ENCODE measurements at places on chromosomes 2 and 18. TPM values are rescaled to one million over a fixed set of nuclear protein-coding genes. Genes with fewer than 3 reads are reported as not detected.
A peak's percentile ranks its signal among the peaks of the same experiment; 100 is the strongest.

- H3K4me1 ChIP-seq, result no peaks in the 10 kb centered on the region
- no peaks in the 10 kb centered on the region for H3K27me3 ChIP-seq
These were observed 394.2 kb upstream of the ZEB2 start for GRCh38 chr2:144914113-144914512.

ERBB4 gene
- 21.6 TPM for total RNA-seq

DNA sequence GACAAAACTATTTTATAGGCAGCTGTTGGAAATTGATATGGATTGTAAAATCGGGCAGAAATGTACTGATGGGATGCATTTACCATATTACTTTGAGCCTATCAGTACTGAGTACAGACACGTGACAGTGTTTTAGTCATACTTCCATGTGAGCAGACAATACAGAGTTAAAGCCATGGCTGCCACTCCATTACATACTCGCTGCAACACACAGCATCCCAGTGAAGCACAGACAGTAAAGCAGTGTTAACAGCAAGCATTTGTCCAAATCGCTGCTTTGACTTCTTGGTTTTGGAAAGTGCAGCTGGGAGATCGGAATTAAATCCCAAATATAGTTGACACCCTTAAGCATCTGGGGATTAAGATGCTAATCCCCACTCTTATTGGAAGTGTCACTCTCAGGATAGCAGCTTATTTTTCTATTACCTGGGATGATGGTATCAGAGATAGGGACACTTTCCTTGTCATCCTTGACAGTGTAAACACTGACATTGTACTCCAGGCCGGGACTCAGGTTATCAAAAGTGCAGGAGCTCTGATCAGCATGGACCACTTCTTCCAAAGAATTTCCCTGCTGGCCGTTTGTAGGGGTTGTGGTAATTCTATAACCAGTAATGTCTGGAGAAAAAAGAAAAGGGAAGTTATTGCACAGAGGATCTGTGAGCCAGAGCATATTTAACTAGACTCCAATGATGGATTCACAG lies 41.6 kb downstream of the FN1 start:
- H3K27ac ChIP-seq, result no peak overlapping the region
- H3K4me1 ChIP-seq, result no peaks in the 10 kb centered on the region
- no peaks in the 10 kb centered on the region for H3K27me3 ChIP-seq
- DNase-seq, result peak; percentile 15
- H3K36me3 ChIP-seq, result no peaks in the 10 kb centered on the region
- no peak overlapping the region for H3K4me3 ChIP-seq

DNA sequence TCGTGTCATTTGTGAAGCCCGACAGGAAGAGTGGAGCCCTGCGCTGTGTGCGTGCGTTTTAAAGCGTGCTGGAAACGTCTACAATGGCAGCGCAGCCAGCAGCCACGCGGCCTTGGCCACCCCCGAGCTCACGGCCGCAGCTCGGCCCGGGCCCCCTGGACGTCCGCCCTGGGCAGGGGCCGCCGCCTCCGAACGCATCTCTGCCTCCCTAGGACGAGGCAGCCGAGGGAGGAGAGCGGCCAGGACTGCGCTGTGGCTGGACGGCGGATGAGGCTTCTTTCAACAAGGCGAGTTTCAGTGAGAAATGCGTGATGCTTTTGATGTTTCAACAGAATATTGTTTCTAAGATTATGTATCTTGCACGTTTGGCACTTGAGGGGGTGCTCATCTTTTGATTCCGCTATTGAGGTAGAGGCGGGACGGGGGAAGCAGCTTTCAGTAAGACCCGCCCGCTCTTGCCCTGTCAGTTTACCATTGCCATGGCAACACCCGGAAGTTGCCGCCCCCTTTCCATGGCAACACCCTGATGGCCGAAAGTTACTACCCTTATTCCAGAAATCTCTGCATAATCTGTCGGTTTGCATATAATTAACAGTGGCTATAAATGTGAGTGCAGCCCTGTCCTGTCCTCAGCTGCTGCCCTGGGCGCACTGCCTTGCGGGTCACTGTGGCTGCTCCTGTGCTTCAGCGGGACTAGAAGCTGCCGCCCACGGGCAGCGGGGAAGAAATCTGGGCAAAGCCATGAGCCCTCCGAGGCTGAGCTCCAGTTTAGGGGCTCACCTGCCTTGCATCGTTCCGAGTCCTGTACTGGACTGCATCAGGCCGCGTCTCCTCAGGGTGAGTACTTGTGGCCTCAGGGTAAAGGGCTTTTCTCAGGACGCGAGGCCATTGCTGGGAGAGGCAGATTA lies 38.6 kb downstream of the ADNP2 start:
- H3K27me3 ChIP-seq, result no peaks in the 10 kb centered on the region
- peak overlapping the region; percentile 79 for H3K27ac ChIP-seq
- peaks cover 16% of the 10 kb centered on the region for H3K36me3 ChIP-seq
- peak; percentile 66 for DNase-seq

CD207 gene
- 0.06 TPM for total RNA-seq

DNA sequence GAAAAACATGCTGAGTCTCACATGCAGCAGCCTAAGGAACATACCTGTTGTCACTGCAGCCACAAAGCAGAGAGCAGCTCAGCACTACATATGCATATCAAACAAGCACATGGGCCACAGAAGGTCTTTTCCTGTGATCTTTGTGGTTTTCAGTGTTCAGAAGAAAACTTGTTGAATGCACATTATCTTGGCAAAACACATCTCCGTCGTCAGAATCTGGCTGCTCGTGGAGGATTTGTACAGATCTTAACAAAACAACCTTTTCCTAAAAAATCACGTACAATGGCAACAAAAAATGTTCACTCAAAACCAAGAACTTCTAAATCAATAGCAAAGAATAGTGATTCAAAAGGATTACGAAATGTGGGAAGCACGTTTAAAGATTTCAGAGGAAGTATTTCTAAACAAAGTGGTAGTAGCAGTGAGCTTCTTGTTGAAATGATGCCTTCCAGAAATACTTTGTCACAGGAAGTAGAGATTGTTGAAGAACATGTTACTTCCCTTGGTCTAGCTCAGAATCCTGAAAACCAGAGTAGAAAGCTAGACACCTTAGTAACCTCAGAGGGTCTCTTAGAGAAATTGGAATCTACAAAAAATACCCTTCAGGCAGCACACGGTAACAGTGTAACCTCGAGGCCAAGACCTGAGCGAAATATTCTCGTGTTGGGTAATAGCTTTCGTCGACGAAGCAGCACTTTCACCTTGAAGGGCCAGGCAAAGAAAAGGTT lies 34.1 kb downstream of the ZNF407 start:
- H3K4me3 ChIP-seq, result no peak overlapping the region
- no peaks in the 10 kb centered on the region for H3K27me3 ChIP-seq
- H3K27ac ChIP-seq, result no peak overlapping the region
- no peak for DNase-seq
- peaks cover 4% of the 10 kb centered on the region for H3K36me3 ChIP-seq
- no peaks in the 10 kb centered on the region for H3K4me1 ChIP-seq

GRCh38 chr2:230414302-230414701 lies 1.7 kb upstream of the SP100 start:
- no peak overlapping the region for H3K4me3 ChIP-seq
- no peak for DNase-seq
- no peaks in the 10 kb centered on the region for H3K27me3 ChIP-seq
- H3K27ac ChIP-seq, result no peak overlapping the region
- H3K36me3 ChIP-seq, result no peaks in the 10 kb centered on the region

CLK1 gene
- 220 TPM for total RNA-seq

DNA sequence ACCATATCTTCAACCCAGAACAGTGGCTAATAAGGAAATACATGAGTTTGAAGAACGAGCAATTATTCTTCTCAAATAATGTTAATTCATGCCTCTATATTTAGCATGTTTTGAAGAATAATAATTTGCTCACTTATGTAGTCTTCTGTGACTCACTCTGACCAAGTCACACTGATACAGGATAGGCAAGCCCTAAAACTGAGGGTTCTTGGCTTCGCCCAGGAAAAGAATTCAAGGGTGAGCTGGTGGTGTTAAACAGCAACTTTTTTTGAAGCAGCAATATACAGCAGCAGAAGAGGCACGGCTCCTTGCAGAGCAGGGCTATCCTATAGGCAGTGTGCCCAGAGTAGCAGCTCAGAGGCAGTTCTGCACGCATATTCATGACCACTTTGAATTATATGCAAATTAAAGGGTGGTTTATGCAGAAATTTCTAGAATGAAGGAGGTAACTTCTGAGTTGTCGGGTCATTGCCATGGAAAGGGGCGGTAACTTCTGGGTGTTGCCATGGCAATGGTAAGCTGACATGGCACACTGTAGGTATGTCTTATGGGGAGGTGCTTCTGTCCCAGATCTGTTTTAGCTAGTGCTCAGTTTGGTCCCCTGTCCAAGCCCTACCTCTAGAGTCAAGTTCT lies 200.6 kb downstream of the RND3 start:
- no peaks in the 10 kb centered on the region for H3K27me3 ChIP-seq
- DNase-seq, result no peak
- no peak overlapping the region for H3K27ac ChIP-seq
- H3K36me3 ChIP-seq, result no peaks in the 10 kb centered on the region
- H3K4me3 ChIP-seq, result no peak overlapping the region
- H3K4me1 ChIP-seq, result no peaks in the 10 kb centered on the region
